ENCODE measurements at places on chromosomes 3 and 15. TPM values are rescaled to one million over a fixed set of nuclear protein-coding genes. Genes with fewer than 3 reads are reported as not detected.

DNA sequence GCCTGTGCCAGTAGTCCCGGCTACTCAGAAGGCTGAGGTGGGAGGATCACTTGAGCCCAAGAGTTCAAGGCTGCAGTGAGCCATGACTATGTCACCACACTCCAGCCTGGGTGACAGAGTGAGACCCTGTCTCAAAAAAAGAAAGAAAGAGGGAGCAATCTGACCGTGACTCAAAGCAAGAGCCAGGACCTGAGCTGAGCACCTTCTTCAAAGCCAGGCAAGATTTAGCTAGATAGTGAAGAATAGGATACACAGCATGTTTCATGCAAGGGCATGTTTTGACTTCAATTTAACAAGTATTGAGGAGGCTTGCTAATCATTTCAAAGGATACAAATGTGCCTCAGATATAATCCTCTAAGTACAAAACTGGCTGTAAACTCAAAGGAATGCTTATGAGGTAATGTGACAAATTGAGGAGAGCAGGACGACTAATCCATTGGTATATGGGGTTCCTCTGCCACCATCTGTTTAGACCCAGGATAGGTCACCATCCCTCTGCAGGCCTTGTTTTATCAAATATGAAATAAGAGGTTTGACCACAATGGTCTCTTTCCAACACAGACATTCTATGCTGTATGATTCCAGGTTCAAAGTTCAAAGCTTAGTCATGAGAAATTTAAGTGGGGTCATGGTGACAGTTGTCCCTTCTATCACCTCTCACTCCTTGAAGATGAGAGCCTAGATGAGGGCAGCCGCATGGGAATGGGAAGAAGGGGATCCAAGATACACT lies 33.2 kb downstream of the RAB27A start:
- H3K4me1 ChIP-seq = peaks cover 20% of the 10 kb centered on the region
- no peak for DNase-seq
- H3K36me3 ChIP-seq = peaks cover 3% of the 10 kb centered on the region
- peak overlapping the region; percentile 26 for H3K27ac ChIP-seq

GRCh38 chr3:68007621-68008226 lies 353.3 kb upstream of the SUCLG2 start:
- no peak overlapping the region for H3K4me3 ChIP-seq
- no peak overlapping the region for H3K27ac ChIP-seq
- DNase-seq = peak; percentile 9
- H3K36me3 ChIP-seq = no peaks in the 10 kb centered on the region
- H3K4me1 ChIP-seq = peaks cover 15% of the 10 kb centered on the region
- peaks cover 19% of the 10 kb centered on the region for H3K27me3 ChIP-seq

DNA sequence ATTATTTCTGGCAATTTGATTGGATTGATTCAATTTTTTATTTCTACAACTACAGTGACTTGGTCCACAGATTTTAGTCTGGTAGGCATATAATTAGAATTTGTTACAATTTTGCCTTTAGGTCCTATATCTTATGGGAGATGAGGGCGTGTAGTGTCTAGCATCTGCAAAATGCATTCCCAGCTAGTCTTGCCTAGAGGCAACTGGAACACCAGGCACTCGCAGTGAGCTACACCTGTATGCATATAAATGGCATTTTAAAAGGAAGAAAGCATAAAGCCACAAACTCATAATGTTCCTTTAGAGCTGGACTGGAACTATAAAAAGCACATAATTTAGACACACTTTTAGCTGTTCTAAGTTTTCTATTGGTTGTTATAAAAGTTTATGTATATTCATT lies 17.9 kb upstream of the SPPL2A start:
- H3K36me3 ChIP-seq = no peaks in the 10 kb centered on the region
- no peak for DNase-seq
- H3K4me3 ChIP-seq = no peak overlapping the region
- no peak overlapping the region for H3K27ac ChIP-seq
- H3K27me3 ChIP-seq = no peaks in the 10 kb centered on the region
- H3K4me1 ChIP-seq = no peaks in the 10 kb centered on the region

GRCh38 chr3:111607240-111607920 lies 12.2 kb upstream of the ZBED2 start:
- H3K4me1 ChIP-seq = peaks cover 29% of the 10 kb centered on the region
- H3K27ac ChIP-seq = no peak overlapping the region
- no peak overlapping the region for H3K4me3 ChIP-seq
- H3K36me3 ChIP-seq = peaks cover 28% of the 10 kb centered on the region
- no peak for DNase-seq

DNA sequence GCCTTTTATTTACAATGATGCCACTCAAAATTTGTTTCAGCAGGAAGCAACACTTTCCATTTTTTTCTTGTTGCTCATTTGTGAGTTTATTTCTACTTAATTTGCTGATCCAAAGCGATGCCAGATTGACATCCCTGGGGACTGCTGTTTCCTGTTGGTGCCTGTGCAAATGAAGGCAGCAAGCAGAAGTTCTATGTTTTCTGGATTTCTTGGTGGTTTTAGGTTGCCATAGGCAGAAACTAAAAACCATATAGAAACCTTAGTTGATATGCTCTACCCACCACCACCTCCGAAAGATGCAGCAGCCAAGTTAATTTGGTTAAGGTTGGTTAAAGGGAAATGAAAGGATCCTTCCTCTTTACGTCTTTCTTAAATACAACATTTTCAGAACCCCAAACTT lies 356.2 kb downstream of the RBMS3 start:
- DNase-seq = no peak
- no peaks in the 10 kb centered on the region for H3K27me3 ChIP-seq
- H3K4me1 ChIP-seq = no peaks in the 10 kb centered on the region
- no peak overlapping the region for H3K27ac ChIP-seq
- no peak overlapping the region for H3K4me3 ChIP-seq

- H3K36me3 ChIP-seq = no peaks in the 10 kb centered on the region
- H3K27me3 ChIP-seq = no peaks in the 10 kb centered on the region
- H3K27ac ChIP-seq = no peak overlapping the region
- DNase-seq = no peak
- no peaks in the 10 kb centered on the region for H3K4me1 ChIP-seq
- no peak overlapping the region for H3K4me3 ChIP-seq
Observed at GRCh38 chr15:83694015-83694414, 40.1 kb downstream of the ADAMTSL3 start.

DNA sequence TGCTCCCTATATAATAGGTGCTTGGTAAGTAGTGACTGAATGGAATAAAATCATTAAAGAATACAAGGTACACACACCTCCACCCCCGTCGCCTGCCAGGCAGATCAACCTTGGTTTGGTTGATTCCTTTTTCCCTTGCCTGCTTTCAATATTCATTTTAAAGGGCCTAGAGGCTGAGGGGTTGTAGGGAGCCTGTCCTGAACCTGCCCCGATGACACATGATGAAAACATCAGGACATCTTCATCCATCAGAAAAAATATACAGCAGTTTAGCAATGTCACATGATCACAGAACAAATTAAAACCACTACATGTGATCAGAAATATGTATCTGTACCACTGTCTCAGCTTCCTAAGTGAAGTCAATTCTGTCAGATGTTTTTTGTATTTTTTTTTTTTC lies 588.9 kb downstream of the FOXP1 start:
- H3K36me3 ChIP-seq = peaks cover 70% of the 10 kb centered on the region
- H3K27ac ChIP-seq = no peak overlapping the region
- H3K27me3 ChIP-seq = no peaks in the 10 kb centered on the region
- no peak for DNase-seq
- no peak overlapping the region for H3K4me3 ChIP-seq

- H3K27ac ChIP-seq = no peak overlapping the region
- peaks cover 17% of the 10 kb centered on the region for H3K27me3 ChIP-seq
- H3K36me3 ChIP-seq = no peaks in the 10 kb centered on the region
- DNase-seq = no peak
- H3K4me1 ChIP-seq = no peaks in the 10 kb centered on the region
- H3K4me3 ChIP-seq = no peak overlapping the region
Observed at GRCh38 chr3:131543714-131544113, 40.9 kb upstream of the MRPL3 start.

DNA sequence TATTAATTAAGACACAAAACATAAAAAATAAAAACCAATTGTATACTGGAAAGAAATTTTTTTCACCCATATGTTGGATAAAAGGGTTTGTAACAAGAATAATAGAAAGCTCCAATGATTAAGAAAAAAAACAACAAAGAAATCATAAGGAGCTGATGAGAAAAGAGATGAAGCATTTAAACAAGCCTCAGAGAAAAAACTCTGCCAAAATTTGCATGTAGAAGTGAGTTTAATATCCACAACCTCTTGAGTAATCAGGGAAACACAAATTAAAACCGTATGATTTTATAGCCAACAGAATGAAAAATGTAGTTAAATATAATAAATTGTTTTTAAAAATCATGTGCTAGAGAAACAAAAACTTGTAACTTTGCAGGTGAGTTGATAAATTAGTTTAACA lies 192.9 kb downstream of the BCHE start:
- H3K27ac ChIP-seq = no peak overlapping the region
- no peak for DNase-seq
- no peaks in the 10 kb centered on the region for H3K27me3 ChIP-seq

GRCh38 chr15:38238311-38238710 lies 14.3 kb upstream of the SPRED1 start:
- H3K27ac ChIP-seq = no peak overlapping the region
- DNase-seq = no peak
- no peaks in the 10 kb centered on the region for H3K4me1 ChIP-seq
- no peaks in the 10 kb centered on the region for H3K36me3 ChIP-seq

- H3K4me3 ChIP-seq = no peak overlapping the region
- H3K36me3 ChIP-seq = no peaks in the 10 kb centered on the region
- H3K27ac ChIP-seq = no peak overlapping the region
- H3K27me3 ChIP-seq = peaks cover 7% of the 10 kb centered on the region
- no peak for DNase-seq
Observed at GRCh38 chr15:81085213-81085612, 48.9 kb upstream of the CFAP161 start.

GRCh38 chr3:141366285-141367037 lies 1.8 kb upstream of the ZBTB38 start:
- no peaks in the 10 kb centered on the region for H3K36me3 ChIP-seq
- no peak overlapping the region for H3K4me3 ChIP-seq
- H3K4me1 ChIP-seq = peaks cover 2% of the 10 kb centered on the region
- DNase-seq = no peak

DNA sequence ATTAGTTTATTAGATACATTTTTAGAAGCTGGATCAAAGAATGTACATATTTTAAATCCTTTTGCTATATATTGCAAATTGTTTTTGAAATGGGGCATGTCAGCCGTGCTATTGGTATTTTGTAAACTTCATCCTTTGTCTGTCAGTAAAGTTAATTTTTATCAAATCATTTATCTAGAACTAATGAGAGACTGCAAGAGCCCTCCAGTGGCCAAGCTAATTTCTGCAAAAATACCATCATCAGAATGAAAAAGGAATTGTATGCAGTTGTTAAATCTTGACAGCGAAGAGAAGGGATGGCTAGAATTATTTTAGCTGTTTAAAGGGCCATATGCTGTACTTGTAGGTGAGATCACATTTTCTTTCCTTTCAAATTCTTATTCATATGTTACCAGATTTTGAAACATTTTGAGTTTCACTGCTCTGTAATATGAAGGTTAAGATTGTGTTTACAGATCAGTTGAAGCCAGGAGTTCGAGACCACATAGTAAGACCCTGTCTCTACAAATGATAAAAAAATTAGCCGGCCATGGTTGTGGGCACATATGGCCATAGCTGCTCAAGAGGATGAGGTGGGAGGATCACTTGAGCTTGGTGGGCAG lies 8.1 kb upstream of the CLDN11 start:
- no peaks in the 10 kb centered on the region for H3K4me1 ChIP-seq
- H3K4me3 ChIP-seq = no peak overlapping the region
- H3K36me3 ChIP-seq = no peaks in the 10 kb centered on the region
- no peak overlapping the region for H3K27ac ChIP-seq
- no peaks in the 10 kb centered on the region for H3K27me3 ChIP-seq

DNA sequence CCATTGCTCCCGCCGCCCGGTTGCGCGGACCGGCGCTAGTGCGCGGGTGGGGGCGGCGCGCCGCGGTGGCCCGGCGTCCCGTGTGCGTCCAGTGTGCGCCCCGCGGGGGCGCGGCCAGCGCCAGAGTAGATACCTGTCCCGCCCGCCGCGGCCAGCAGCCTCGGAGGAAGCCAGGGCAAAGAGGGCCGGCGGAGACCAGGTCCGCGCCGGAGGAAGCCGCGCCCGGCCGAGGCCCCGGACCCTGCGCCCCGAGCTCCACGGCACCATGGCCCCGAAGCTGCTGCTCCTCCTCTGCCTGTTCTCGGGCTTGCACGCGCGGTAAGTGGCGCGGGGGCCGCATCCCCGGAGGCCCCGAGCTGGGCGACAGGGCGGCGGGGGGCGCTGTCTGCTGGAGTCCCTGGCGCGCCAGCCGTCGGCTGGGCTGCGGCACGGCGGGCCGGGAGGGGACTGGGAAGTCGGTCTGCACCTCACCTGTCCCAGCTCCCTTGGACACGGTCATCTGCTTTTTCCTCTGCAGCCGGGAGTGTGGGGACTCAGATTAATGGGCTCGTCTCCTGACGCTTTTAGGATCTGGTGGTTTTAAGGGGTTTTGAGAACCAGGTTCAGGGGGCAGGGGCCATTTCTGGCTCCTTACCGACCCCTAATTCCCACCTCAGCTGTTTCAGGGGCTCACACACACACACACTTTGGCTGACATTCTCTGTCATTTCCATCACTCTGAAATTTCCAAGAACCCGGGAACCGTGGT lies 464 bp downstream of the GABRG3 start:
- no peaks in the 10 kb centered on the region for H3K4me1 ChIP-seq
- H3K27ac ChIP-seq = no peak overlapping the region
- H3K36me3 ChIP-seq = no peaks in the 10 kb centered on the region
- H3K27me3 ChIP-seq = no peaks in the 10 kb centered on the region
- DNase-seq = no peak
- H3K4me3 ChIP-seq = no peak overlapping the region

GRCh38 chr15:57665939-57666338 lies 40.6 kb upstream of the POLR2M start:
- peaks cover 6% of the 10 kb centered on the region for H3K27me3 ChIP-seq
- no peak overlapping the region for H3K4me3 ChIP-seq
- no peaks in the 10 kb centered on the region for H3K36me3 ChIP-seq
- no peaks in the 10 kb centered on the region for H3K4me1 ChIP-seq
- no peak for DNase-seq

MYO5A gene
- polyA plus RNA-seq = 14.6 TPM

RETNLB gene
- polyA plus RNA-seq = not detected

INTS14 gene
- 28.2 TPM for polyA plus RNA-seq
